Stimulated activated CD8-positive, alpha-beta memory T cell treated with anti-CD3 and anti-CD28 coated beads, Interleukin-7, amount 100 ng/mL, for 1 hour (primary cell): ENCODE measurements at places on chromosomes 7 and 10.

- DNase-seq: no peak
Measured at GRCh38 chr10:58743466-58744115, 230.9 kb downstream of the BICC1 start.

DNA sequence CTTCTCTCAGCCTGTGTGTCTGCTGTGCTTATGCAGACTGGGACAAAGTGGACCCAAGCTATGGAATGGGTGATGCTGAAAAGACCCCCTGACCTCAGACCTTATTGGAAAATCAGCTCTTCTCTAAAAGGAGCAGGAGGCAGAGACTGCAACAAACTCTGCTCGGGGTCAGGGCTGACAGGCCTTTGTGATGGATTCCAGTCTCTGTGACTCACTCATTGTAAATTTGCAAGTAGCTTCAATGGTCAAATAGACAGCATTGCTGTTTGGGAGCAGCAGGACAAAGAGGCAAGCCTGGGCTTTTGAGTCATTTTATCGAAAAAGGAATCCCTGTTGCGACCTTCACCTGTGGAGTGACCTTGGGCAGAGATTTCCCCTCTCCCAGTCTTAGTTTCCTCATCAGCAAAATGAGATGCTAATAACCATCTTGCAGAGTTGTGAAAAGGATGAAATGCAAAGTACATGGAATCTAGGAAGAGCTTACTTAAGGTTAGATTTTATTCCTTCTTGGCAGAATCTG, 26.1 kb upstream of the GPR26 start:
- no peak for DNase-seq

GRCh38 chr7:86091369-86091768, 552.3 kb upstream of the GRM3 start:
- no peak for DNase-seq

- DNase-seq: no peak
Measured at GRCh38 chr10:48516911-48517310, 88.0 kb downstream of the ARHGAP22 start.

GRCh38 chr7:105677410-105677730, 96.1 kb upstream of the EFCAB10 start:
- DNase-seq: no peak

GRCh38 chr7:925601-926000, 28.9 kb downstream of the ADAP1 start:
- peak; percentile 57 for DNase-seq

DNA sequence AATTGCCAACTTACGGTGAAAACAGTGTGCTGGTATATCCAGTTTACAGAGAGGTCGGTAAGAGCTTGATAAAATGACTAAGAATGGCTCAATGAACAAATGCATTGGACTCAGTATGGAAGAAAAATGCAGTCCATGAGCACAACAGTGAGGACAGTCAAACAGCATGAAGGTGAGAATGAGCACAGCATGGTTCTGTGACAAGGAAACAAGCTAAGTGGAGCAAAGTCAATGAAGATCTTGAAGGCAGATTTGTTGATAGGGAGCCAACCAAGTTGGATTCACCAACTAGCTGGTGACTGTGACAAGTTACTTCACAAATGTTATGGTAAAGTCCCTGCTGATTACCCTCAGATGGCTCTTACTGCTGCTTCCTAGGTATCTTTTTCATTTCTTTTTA, 75.9 kb downstream of the SHOC2 start:
- no peak for DNase-seq

DNA sequence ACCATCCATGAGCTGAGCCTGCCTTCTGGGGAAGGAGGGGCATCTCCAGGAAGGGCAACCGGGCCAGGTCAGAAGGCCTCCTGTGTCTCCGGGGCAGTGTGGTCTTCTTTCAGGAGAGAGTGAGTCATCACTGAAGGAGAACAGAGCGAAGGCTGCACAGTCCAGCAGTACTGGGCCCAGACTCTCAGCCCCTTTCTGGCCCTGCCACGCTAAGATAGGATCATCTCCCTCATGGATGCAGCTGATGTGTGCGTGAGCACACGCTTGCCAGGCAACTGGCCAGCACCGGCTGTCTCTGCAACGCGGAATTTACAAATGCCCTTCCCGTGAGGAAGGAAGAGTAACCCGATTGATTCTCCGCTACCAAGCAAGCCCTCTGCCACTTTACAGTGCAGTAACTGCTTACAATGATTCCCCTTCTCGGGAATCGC, 328.2 kb downstream of the TNS3 start:
- no peak for DNase-seq

DNA sequence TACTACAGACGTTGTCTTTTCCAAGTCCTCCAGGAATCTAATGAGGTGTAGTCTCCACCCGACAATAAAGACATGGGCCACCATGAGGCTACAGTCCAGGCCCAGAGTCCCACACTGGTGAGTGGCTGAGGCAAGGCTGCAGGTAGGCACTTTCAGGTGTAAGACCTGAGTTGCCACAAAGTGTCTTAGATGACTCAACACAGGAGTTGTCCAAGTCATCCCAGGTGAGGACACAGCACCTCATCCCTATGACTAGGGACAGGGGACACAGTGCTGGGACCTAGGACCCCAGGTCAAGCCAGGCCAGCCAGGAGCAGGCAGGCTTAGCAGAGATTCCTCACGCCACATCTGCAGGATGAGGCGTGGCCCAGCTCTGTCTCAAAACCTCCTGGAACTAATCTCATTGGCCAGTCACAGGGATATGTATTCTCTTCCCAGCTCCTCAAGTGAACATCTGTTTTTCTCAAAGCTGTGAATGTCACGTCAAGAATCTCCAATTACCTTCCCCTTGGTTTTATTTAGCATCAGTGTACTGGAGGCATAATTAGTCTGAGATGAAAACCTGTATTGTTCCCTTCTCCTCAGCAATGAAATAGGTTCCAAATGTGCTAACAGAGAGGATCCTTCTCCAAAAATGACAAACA, 254.6 kb downstream of the GRID1 start:
- DNase-seq: no peak

DNA sequence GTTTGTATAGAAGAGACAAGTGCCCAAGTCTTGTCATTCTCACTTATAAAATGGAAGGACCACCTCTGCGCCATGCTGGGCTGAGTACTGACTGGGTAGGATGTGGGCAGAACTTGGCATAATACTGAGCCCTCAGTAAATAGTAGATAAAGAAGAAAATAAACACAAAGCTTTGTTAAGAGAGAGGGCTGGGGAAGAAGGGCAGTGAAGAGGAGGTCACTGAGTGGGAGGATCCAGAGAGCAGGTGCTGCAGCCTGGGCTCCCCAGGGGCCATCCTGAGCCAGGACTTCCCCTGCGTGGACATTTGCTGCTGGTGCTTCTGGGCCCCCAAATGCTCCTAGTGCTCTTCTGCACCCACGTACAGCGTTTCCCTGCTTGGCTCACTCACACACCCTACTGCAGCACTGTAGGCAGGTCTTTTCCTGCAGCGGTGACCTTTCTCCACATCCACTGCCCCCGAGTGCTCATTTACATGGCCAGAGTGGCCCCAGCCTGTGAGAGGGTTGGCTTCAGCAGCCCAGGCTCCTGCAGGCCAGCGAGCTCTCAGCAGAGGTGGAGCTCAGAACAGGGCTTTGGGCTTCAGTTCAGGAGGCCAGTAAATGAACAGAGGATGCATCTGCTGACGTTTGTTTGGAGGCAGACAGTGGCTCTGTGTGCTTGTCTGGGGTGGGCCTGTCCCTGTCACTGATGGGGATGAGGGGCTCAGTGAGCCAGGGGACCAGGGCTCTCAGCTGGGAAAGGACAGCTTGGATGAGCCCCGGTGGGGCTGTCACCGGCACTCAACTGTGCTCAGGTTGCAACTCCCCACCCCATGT, 164.6 kb downstream of the ADARB2 start:
- DNase-seq: no peak

GRCh38 chr7:155954550-155955366, 142.5 kb upstream of the SHH start:
- no peak for DNase-seq

DNA sequence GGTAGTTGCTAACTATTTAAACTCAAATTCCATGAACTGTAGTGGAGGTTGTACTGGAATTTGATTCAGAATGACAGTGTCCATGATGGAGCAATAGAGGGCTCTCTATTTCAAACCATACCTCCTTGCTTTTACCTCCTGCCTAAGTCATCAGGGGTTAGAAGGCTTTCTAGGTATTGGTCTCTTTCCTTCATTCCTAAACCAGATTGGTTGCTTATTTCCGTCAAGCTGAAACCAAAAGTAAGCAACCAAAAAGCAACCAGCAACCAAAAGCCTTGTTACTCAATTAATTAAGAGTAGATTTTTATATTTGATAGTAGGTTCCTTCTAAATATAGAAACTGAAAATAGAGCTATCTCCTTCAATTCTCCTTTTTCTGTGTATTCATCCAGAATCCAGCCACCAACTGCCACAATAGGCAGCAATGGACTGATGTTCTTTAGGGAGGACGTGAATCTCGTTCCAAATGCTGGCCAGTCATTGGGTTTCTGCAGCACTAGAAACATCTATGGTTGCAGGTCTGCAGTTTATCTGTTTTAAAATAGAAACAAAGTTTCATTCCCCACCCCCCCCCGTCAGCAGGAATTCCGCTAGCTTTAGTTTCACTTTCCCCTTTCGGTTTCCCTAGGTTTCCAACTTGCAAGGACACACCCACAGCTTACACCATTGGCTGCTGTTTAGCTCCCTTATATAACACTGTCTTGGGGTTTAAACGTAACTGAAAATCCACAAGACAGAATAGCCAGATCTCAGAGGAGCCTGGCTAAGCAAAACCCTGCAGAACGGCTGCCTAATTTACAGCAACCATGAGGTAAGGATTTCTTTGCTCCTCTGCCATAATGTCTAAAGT, at the start of gene IFIT1:
Gene IFIT1 (plus strand): TSS at position 717 of the 850 bp plus-strand sequence. CDS start 90 bp downstream, at position 807.
- peak; percentile 18 for DNase-seq

GRCh38 chr7:33921216-33921938, 16.0 kb downstream of the BMPER start:
- DNase-seq: no peak

DNA sequence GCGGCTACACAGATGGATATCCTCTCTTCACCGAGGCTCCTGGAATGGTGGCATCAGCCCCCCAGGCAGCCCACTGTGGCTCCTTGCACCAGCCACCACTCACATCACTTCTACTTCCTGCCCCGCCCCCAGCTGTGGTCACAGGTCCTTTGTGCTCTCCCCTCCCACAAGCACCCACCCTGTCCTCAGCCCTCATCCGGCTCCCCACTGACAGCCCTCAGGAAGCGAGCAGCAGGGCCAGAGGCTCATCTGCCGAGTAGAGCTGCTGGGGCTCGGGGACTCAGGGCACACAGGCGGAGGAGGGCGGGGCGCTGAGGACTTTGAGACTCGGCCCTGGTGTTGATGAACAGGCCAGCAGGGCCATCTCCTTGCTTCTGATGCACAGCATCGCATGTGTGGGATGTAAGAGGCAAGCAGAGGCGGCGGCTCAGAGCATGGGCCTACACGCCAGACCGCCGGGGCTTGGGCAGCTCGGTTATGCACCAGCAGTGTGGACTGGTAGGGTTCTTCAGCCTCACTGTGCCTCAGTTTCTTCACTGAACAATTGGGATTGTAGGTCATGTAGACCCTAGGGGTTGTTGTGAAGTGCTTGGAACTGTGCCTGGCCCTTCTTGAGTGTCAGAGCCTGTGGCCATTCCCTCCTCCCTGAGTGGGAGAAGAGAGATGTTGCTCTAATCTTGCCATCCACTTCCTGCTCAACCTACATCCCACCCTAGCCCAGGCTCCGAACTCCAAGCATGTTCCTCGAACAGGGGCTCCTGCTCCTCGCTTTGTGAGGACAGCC, at the start of gene PRF1:
Gene PRF1 (minus strand): TSS at position 77 of the 784 bp plus-strand sequence. CDS start 1,839 bp downstream, outside the sequence.
- peak; percentile 64 for DNase-seq

- peak; percentile 40 for DNase-seq
Measured at GRCh38 chr7:2864999-2865670, 21.0 kb upstream of the GNA12 start.

DNA sequence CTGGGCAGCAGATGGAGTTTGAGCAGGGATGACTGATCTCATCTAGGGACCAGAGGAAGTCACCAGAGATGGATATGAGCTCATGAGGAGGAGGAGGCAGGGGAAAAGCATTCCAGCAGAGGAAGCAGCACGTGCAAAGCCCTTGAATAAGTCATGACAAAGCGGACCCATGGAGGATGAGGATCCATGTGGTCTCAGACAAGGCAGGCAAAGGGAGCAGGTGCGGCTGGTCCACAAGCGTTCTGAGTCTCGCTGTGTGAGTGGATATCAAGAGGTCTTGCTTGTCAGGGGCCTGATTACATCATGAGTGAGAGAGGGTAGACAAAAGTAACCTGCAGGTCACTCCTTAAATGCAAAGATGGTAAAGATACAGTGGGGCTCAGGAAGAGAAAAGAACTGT, 307.6 kb downstream of the GRID1 start:
- DNase-seq: no peak
